ENCODE measurements at places on chromosomes 2 and 18.
A peak's percentile ranks its signal among the peaks of the same experiment; 100 is the strongest.

DNA sequence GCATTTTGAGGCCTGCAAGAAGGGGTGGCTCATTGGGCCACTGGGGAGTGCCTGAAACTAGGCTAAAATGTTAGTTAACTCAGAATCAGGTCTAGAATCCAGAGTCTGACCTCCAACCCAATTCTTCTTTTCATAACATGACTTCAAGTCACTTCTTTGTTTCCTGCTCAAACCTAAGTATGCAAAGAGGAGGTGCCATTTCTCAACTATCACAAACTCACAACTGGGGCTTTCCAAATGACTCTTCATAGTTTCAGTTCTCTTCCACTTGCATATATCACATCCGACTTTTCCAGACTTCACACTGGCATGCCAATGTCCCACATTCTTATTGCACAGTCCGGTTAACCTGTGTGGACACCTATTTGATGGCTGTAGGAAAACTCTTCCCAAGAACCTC lies 211.6 kb downstream of the TCF4 start:
- no peak for DNase-seq

DNA sequence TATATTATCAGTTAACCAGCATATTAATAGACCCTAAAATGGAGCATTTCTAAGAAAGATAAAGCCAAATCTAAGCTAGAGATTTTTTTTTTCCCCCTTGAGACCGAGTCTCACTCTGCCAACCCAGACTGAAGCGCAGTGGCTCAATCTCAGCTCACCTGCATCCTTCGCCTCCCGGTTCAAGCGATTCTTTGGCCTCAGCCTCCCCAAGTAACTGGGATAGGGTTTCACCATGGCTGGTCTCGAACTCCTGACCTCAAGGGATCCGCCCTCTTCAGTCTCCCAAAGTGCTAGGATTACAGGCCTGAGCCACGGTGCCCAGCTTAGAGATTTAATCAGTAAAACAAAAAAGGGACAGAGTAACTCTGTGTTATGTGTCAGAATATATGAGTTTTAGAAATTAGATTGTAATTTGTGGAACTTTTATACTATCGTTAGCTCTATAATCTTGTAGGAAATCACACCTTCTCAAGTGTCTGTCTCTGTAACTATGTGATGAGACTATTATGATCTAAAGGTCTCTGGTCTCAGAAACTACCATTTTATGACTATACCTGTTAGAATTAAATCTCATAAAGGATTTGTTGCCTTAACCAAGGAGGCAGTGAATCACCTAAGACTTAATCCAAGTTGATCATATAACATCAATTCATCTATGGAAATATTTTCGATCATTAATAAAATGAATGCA lies 34.0 kb downstream of the YWHAQ start:
- no peak for DNase-seq

DNA sequence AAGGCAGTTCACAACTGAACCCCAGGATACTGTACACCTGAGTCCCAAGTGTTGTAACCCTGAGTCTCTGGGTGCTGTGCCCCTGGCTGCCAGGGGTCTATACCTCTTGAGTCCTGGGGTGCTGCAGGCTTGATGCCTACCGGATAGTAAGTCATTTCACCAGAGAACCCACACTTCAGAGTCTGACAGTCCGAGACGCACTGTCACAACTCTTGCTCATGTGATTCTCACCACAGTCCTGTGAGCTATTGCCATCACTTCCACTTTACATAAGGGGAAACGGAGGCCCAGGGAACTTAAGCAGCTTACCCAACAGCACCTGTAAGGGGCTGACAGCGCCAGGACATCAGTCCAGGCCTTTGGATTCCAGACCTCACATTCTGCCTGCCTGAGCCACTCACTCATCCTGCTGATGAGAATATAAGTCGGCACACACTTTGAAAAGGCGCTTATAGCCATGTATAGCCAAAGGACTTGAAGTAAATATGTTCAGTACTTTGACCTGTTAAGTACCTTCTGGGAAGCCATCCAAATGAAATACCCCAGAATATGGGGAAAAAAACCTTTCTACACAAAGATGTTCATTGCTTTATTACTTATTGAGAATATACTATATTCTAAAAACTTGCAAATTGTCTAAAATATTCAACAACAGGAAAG lies 180.7 kb upstream of the ID2 start:
- DNase-seq, result no peak

GRCh38 chr2:170091436-170091835 lies 86.5 kb upstream of the MYO3B start:
- DNase-seq, result no peak

- no peak for DNase-seq
Measured at GRCh38 chr2:70978341-70979179, at the start of gene ANKRD53. Gene ANKRD53, plus strand, starts transcription at chr2:70978630. Its CDS starts 16 bp downstream, at chr2:70978646.

DNA sequence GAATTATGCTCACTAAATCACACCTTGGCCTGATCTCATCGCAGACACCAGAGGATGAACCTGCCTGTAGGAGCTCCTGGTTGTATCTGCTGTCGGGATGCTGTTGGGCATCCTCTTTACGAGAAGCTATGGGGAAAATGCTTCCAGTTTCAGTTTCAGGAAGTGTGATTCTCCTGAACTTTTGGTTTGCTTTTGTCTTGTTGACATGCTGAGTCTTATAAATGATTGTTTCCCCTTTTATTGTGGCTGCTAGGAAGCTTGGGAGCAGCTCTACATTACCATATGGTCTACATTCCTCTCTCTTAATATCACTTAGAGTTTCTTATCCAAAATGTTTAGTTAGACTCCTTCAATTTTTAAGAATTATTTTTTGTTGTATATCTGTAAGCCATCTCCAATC lies 227.5 kb downstream of the MTX2 start:
- DNase-seq, result no peak

DNA sequence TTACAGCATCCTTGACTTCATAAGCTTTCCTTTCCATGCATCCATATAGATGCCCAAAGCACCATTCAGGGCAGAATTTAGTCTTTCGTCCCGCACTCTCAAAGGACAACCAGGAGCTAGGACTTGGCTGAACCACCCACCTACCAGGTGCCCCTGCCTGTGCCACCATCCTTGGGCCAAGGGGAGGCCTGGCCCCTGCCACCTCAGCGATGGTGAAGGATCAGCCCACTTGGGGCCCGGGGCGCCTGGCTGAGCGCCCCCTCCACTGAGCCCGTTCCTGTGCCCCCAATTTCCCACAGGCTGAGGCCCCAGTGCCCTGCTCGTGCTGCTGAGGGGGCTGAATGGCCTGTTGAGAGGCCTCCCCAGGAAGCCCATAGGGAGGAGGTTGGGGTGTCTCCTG lies 33.3 kb upstream of the ALPP start:
- DNase-seq, result no peak

- DNase-seq, result no peak
Measured at GRCh38 chr18:37361335-37362157, 204.1 kb downstream of the CELF4 start.

GRCh38 chr18:692824-693223 lies 19.6 kb downstream of the ENOSF1 start:
- DNase-seq, result no peak

GRCh38 chr18:29147944-29148343 lies 971.0 kb upstream of the CDH2 start:
- DNase-seq, result no peak

GRCh38 chr2:165778653-165779451 lies 15.2 kb downstream of the GALNT3 start:
- DNase-seq, result no peak

GRCh38 chr2:106972782-106973181 lies 86.8 kb upstream of the ST6GAL2 start:
- DNase-seq, result no peak

- DNase-seq, result no peak
Measured at GRCh38 chr2:224711859-224712665, 4.1 kb downstream of the CCDC195 start.

DNA sequence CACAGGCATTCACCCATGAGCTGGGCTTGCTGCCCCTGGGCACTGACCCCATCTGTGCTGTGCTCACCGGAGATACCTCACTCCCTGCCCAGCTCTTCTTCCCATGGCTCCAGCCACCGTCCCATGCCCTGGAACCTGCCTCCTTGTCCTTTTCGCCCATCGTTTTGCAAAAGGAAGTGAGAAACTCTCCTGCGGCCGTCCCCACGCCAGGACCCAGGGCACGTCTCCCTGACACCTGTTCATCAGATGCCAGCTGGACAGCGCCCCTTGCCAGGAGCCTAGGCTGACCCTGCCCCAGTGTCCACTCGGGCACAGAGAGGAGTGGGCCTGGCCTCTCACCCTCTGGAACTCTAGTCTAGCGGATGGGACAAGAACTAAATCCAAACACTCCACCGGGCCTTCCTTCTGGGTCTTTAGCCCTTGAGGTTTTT lies 238.6 kb downstream of the SEPTIN10 start:
- DNase-seq, result no peak

DNA sequence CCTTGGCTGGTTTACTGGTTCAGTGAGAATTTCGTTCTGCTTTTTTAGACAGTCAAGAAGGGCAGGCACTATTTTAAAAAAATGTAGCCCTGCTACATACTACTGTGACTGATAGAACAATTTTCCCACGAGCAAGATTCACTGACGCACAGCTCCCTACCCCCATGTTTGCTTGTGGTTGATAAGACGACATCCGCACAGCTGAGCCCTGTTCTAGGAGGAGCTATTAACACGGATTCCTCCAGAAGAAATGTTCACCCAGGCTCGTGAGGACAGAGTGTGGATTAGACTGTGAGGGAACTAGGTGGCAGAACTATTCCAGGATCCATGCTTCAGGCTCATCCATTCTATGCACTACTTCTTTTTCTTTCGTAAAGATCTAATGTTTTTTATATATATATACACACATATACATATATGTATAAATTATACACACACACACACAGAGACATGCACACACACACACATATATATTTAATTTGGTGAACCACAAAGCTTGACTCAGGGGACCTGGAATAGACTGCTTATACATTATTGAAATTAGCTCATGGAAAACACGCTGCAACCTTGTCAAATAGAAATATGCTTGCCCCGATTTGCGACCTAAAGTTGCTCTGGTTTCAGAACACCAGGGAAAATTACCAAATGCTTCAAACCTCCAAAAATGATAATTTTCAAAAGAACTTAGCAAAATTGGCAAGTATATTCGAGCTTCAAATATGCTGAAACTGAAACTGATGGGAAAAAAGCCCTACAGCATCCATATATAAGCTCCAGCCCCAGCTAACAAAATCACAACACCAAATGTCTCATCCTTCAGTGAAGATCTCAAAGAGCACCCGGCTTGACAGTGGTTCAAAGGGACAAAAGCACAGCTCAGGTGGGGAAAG lies 370.4 kb downstream of the SOCS6 start:
- peak; percentile 16 for DNase-seq

DNA sequence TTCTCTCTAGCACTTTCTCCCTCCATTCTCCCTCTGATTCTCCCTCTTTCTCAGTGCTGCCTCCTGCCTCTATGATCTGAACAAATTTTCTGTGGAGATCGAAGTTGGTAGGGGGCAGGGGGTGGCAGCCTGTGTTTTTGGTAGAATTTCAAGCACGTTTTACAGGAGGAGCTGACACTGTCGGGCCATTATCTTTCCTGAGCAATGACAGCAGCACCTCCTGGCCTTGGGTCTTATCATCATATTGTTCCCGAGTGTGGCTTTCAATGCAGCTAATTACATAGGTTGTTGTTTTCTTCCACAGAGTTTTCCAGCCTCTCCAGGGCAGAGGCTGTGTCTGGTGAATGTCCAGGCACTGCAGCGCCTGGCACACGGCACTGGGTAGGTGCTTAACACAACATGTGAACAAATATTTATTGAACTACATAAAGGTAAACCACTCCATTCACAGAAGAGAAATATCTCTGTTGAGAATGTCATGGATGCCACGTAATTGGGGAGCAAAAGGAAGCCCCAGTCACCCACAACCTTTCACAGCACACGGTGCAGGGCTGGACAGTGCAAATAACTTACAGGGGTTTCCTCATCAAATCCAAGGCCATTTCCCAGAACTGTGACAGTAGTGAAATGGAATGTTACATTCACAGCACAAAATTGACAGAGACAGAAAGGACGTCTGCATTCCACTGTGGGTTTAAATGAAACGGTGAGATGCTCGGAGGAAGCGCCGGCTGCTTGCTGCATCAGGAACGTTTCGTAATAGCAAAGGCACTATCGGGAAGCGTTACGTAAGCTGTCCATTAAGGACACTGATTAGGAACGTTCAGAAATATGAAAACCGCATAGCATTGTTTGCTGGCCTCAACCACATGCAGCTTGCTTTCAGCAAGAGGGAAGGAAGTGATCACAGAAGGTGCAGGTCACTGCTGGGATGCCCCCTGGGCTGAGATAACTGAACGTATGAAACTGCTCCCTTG lies 6.5 kb upstream of the KCNG2 start:
- DNase-seq, result no peak

DNA sequence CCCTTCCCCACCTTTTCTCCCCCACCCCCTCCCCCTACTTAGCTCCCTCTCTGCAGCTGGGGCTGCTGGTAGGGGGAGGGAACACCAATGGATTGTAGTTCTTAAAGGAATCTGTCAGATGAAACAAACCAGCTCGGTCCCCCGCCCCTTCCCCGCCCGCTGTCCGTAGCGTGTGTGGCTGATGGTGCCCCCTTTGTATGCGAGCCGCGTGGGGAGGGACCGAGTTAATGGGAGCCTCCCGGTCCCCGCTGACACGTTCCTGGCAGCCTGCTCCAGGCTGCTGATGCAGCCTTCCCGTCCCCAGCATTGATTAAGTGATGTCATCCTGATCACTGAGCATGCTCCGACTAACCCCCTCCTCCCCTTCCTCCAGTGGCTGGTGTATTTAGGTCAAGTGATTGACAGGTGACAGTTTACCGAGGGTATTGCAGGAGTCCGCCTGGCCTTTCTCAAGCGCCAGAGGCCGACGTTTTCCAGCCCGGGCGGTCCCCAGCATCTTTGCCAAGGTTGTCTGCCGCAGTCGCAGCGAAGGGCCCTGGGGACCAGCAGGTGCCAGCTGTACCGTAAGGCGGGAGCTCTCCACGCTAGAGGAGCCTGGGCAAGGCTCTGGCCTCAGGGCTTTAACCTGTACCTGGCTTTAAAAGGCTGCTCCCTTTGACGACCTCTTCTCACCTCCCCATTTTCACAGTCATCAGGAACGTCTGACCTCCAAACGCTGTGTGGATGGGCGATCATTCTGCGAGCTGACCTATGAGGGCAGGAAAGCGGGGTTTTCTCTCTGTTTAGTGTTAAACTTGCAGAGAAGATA lies 1.8 kb downstream of the KIF5C start:
- peak; percentile 8 for DNase-seq

DNA sequence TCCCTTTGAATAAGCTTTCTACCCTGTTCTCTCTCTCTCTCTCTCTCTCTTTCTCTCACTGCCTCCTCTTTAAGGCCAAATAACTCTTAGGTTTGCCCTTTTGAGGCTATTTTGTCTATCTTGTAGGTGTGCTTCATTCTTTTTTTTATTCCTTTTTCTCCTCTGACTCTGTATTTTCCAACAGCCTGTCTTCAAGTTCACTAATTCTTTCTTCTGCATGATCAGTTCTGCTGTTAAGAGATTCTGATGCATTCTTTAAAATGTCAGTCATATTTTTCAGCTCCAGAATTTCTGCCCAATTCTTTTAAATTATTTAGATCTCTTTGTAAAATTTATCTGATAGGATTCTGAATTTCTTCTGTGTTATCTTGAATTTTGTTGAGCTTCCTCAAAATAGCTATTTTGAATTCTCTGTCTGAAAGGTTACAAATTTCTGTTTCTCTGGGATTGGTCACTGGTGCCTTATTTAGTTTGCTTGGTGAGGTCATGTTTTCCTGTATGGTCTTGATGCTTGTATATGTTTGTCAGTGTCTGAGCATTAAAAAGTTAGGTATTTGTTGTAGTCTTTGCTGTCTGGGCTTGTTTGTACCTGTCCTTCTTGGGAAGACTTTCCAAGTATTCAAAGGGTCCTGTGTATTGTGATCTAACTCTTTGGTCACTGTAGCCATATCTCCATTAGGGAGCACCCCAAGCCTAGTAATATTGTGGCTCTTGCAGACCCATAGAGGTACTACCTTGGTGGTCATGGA lies 35.4 kb upstream of the DYNC1I2 start:
- no peak for DNase-seq

All from stimulated activated CD8-positive, alpha-beta memory T cell treated with anti-CD3 and anti-CD28 coated beads, Interleukin-4, amount 100 ng/mL, for 1 hour (primary cell).